HL-60 (cell line): ENCODE measurements at places on chromosomes 13 and 19.

DNA sequence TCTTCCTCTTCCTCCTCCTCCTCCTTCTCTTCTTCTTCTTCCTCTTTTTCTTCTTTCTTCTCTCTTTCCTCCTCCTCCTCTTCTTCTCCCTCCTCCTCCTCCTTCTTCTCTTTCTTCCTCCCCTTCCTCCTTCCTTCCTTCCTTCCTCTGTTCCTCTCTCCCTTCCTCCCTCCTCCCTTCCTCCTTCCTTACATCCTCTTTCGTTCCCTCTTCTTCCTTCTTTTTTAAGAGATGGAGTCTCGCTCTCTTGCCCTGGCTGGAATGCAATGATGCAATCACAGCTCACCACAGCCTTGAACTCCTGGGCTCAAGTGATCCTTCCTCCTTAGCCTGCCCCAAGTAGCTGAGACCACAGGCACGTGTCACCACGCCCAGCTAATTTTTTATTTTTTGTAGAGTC, 13.2 kb downstream of the EHD2 start:
- DNase-seq: peak; percentile 87

DNA sequence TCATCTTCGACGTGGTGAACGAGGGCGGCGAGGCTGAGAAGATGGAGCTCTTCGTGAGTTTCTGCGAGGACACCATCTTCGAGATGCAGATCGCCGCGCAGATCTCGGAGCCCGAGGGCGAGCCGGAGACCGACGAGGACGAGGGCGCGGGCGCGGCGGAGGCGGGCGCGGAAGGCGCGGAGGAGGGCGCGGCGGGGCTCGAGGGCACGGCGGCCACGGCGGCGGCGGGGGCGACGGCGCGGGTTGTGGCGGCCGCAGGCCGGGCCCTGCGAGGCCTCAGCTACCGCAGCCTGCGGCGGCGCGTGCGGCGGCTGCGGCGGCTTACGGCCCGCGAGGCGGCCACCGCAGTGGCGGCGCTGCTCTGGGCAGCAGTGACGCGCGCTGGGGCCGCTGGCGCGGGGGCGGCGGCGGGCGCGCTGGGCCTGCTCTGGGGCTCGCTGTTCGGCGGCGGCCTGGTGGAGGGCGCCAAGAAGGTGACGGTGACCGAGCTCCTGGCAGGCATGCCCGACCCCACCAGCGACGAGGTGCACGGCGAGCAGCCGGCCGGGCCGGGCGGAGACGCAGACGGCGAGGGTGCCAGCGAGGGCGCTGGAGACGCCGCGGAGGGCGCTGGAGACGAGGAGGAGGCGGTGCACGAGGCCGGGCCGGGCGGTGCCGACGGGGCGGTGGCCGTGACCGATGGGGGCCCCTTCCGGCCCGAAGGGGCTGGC, 52.6 kb downstream of the MAP4K1 start:
- DNase-seq: no peak

DNA sequence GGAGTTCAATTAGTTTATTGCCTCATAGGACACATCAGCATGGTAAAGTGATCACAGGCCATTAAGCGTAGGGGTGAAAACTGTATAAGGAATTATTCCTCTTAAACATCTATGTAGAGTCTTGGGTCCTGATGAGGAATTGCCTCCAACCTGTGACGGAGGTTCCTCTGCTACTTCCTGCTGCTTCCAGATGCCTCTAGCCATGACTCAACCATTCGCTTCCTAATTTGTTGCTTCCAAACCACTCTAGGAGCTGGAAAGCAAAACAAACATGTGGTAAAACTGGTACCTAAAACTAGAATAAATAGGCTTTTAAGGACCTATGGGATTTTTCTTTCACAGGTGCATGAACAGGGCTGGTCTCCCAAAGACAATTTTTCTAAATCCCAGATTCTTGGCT, 253.8 kb downstream of the KLF12 start:
- no peak for DNase-seq

- no peak for DNase-seq
Observed at GRCh38 chr19:12995596-12996405, 526 bp downstream of the NFIX start.

- DNase-seq: no peak
Observed at GRCh38 chr13:107881362-107881761, 334.0 kb downstream of the LIG4 start.

DNA sequence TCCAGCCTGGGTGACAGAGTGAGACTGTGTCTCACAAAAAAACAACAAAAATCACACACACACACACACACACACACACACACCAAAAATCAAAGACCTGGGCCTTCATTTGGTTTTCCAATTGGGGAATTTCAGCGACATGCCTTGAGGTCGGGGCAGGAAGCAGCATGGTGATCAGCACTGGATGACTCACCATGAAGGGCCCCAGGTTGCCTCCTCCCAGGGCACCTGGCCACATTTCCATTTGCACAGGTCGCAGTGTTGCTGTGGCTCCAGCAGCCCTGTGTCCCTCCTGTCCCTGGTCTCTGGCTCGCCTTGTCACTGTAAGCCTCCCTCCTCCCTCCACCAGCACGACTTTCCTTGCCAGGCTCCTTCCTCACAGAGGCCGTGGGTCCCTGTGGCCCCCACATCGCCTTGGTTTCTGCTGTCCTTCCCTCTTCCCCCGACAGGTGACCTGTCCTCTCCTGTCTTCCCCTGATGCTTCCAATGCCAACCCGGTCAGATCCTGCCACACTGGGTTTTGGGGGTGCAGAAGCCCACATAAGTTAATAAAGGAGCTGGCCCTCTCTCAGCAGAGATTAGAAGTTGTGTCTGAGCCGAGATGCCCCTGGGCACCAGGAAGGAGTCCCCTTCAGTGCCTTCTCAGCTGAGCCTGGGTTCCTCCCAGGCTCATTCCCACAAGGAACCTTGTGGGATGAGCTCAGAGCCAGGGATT, 66.7 kb downstream of the GPR12 start:
- DNase-seq: no peak

- no peak for DNase-seq
Observed at GRCh38 chr13:22053053-22053452, 382.2 kb downstream of the FGF9 start.

GRCh38 chr13:36133950-36134626, 2.9 kb upstream of the DCLK1 start:
- DNase-seq: no peak
